ENCODE measurements at places on chromosomes 12 and 14. TPM values are rescaled to one million over a fixed set of nuclear protein-coding genes. Genes with fewer than 3 reads are reported as not detected.
A peak's percentile ranks its signal among the peaks of the same experiment; 100 is the strongest.

GRCh38 chr12:67280572-67280971, 11.4 kb downstream of the CAND1 start:
- DNase-seq, result no peak

DNA sequence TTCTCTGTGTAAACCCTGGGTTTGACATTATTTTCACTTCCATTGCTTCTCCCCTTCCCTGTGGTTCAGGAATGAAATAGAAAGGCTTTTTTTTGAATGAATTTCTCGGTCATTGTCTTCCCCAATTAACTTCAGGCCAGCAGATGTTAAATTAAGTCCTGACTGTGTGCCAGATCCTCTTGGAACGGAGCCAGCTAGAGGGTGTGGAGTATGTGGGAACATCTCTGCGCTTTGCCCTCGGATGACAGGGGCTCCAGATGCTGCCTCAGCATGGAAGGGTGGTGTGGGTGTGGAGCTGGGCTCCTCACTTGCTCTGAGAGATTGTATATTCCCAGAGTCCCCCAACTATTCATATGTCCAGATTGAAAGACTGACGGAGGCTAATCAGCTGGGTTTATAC, 13.1 kb downstream of the KRT85 start:
- no peak for DNase-seq

- no peak for DNase-seq
These were observed 180.2 kb downstream of the FOXN3 start for GRCh38 chr14:89236851-89237250.

- no peak for DNase-seq
These were observed 52.9 kb downstream of the SYT1 start for GRCh38 chr12:78917513-78917912.

DNA sequence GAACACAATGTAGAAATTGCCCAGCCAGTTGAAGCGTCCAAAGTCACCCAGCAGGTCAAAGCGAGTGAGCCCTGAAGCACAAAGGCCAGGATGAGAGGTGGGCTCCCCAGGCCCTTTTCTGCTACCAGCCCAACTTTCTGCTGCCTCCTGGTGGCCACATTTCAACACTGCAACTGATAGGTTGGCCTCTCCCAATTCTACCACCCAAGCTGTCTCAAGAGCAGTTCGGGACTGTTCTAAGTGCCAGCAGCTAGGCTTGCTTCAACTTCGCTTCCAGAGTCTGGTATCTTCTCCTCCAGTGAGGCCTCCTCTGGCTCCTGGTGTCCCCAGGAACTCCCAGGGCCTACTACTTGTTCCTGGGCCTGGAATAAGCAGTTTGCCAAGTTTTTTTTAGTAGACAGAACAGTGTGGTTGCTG, 3.4 kb upstream of the DHH start:
- DNase-seq, result peak; percentile 25

DNA sequence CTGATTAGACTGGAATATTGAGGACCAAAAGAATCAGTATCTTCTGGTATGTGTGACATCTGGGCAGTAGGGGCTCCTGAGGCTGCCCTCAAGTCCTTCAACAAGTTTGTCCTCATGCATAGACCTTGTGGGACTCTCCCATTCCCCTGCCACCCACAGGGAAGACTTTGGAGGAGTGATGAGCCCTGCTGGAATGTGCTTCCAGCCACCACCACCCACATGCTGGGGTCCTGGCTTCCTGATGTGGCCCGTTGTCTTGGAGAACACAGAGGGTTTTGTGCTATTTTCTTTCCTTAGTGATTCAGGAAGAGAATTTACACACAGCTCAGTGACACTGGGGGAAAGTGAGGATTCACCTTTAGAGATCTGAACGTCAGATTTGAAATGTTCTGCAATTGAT, 29.2 kb upstream of the SEL1L start:
- no peak for DNase-seq

DNA sequence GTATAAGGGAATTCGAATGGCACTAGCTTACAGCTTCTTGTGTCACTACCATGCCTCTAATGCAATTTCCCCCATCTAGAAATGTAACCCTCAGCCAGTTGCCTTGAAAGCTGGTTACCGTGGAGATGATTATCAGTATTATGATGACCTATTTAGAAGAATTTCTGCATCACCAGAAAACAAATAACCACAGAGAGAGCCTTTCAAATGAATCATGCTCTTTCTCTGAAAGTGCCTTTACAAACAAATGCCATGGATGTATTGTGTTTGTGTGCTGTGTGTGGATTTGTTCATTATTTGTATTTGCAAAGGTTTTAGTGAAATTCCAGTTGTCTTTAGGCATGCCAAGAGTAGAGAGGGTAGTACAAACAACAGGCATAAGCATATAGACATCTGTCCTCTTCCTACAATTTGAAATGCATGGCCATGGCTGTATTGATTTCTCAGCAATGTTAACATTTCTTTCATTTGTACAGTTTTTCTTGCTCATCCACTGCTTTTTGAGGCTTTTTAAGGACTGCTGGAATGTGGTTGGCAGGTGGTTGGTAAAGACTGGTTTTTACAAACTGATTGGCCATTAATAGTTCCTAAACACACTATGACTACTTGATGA, 266.5 kb downstream of the PAWR start:
- DNase-seq, result no peak

The PYM1 gene
- total RNA-seq, result 14.8 TPM

The KLRB1 gene
- total RNA-seq, result 0.19 TPM

The SYT1 gene
- total RNA-seq, result 0.30 TPM

The KRT6C gene
- total RNA-seq, result not detected

The PDZRN4 gene
- total RNA-seq, result 0.14 TPM
